Midbrain (tissue), 1 donor: ENCODE measurements at places on chromosomes 3 and 15.

GRCh38 chr3:154123906-154124305 is 2.7 kb downstream of the ARHGEF26 start:
- no peak for DNase-seq

GRCh38 chr3:137978328-137978727 is 31.6 kb upstream of the CLDN18 start:
- no peak for DNase-seq

DNA sequence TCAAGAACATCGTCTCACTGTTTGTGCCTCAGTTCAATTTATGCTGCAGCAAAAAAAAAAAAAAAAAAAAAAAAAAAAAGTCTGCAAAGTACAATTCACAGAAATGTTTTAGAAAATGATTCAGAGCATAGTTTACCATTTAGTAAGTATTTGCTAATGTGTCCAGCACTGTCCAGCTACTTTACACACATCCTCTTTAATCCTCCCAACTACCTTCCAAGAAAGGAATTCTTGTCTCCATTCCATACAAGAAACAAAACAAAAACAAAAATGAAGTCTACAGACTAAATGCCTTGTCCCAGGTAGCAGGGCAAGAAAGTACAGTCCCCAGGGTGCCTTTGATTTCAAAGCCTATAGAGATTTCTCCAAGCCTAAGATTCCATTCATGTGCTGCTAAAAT is 38.9 kb upstream of the SNTN start:
- no peak for DNase-seq

DNA sequence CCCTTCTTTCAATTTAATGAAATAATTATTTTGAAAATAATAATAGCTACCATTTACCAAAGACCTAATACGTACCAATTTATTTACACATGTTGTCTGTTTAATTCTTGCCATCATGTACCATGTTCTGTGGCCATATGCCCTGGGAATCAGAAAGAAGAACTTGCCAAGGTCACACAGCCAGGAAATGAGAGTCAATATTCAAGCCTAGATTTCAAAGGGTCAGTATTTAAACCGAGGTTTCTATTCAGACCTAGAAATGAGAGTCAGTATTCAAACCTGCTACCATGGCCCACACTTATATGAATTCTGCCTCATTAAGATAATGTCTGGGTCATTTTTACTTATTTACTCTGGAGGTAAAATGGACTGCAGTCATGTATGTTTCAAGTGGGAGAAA is 103.6 kb upstream of the TBL1XR1 start:
- no peak for DNase-seq

DNA sequence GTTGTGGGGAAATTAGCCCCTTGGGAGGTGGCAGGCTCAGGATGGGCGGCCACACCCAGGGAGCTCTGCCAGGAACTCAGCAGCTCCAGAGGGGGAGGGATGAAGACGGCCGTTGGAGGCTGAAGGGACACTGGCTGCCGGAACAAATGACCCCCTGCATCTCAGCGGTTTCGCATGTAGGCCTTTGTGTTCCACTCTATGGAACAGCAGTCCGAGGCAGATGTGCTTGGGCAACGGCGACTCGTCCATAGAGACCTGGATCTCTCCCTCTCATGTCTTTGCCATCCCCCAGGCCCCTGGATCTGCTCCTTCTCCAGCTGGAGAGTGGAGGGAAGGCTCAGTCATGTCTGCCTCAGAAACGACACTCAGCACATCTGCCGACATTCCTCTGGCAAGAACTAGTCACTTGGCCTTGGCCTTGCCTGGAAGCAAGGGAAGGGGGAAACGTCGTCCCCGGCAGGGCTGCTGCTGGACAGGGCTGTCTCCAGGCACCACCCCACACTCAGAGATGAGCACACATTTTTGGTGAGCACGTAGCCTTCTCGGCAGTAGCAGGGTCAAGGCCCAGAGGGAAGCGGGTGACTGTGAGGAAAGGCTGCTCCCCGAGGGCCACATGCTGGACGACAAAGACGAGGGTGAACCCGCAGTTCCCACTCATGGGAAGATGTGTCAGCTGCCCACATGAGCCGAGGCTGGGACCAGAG is 83.8 kb downstream of the ASB7 start:
- no peak for DNase-seq

DNA sequence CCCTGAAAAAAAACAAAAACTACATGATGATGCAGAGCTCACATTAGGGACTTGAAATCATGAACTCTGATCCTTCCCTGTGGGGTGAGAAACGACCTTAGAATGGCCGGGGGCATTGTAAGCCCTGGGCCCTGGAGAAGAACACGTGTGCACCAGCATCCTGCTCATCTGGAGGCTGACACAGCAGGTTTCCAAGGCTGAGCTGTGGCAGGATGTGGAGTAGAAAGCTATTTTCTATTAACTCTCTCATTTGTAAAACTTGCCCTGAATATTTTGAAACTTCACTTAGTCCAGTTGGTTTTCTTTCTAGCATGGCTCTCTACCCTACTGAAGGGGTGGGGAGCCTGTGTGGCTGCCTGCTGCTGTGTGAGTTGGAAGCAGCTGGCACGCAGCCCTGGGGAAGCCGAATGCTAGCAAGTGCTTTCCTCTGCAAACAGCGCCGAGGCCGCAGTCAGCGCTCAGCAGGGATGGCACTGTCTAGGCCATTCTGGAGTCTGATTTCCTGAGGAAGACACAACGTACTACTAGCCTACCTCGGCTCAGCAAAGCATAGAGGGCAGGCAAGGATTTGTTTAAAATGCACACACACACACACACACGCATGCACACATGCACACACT is 58.0 kb downstream of the GABRG3 start:
- peak; percentile 13 for DNase-seq

GRCh38 chr3:172346161-172346560 is 102.1 kb downstream of the GHSR start:
- no peak for DNase-seq

GRCh38 chr3:140270329-140270728 is 335.3 kb downstream of the CLSTN2 start:
- DNase-seq: no peak

DNA sequence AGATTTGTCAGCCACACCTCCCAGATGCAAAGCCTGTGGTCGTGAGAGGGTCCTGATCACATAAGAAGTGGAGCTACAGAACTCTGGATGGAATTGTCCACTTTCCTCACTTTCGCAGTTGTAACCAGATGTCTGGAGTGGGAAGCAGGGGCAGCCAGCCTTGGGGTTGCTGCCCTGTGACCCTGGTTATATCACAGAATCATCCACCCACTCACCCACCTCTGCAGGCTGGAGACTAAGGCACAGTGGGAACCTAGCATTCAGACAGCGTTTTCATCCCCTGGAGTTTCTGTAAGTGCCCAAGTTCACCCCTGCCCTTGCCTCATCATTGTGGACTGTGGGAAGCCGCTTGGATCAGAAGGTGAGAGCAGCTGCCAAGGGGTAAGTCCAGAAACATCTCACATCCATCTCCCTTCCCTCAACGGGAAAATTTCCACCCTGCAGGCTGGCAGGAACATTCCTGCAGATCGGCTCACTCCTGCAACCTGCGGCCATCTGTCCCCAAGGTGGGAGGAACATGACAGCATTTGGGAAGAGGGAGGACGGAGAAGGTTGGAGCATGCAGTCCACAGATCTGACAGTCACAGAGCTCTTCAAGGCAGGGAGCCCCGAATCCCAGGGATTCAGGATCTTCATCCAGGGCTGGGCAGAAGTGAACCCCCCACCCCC is 2.9 kb upstream of the IQSEC1 start:
- no peak for DNase-seq

- DNase-seq: no peak
These were observed 200.7 kb downstream of the TIGIT start for GRCh38 chr3:114494498-114494897.
